Cardiac septum (tissue), 1 donor: ENCODE measurements at places on chromosomes 7 and 10. TPM values are rescaled to one million over a fixed set of nuclear protein-coding genes. Genes with fewer than 3 reads are reported as not detected.

EPHA1 gene
- total RNA-seq = not detected

GRCh38 chr10:70847659-70848360 lies 32.1 kb downstream of the SGPL1 start:
- DNase-seq = no peak

DNA sequence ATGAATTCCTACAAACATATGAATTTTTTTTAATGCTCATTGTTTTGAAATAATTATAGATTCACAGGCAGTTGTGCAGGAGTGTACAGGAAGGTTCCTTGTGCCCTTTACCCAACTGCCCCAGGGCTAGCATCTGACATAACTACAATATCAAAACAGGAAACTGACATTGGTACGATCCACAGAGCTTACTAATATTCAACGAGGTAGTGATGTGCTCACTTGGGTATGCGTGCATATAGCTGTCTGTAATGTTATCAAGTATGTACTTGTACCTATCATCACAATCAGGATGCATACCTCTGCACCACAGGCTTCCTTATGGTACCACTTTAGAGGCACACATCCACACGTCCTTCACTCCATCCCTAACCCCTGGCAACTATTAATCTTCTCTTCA lies 68.3 kb downstream of the BMS1 start:
- no peak for DNase-seq

LRGUK gene
- 0.24 TPM for total RNA-seq

DNA sequence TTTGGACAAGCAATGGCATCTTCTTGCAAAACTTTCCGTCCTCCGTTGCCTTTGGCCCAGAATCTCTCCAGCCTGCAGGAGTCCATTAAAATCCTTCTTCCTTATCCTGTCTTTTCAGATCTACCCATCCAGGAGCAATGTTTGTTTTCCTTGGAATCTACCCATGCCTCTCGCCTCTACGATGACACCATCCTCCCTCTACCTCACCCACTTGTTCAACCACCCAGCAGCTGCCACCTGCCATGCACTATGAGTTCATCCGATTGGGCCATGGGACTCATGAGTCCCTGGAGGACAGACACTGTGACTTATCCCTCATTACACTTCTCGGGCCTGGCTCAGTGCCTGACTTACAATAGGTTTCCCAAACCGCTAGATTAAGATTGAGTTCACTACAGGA lies 26.8 kb upstream of the MGMT start:
- DNase-seq = no peak

- DNase-seq = peak; percentile 96
Measured at GRCh38 chr7:143263266-143264195, at the start of gene GSTK1. TSS of gene GSTK1 (plus strand) at chr7:143263441. CDS start at chr7:143263514, 73 bp downstream.

PRF1 gene
- 1.2 TPM for total RNA-seq

DNA sequence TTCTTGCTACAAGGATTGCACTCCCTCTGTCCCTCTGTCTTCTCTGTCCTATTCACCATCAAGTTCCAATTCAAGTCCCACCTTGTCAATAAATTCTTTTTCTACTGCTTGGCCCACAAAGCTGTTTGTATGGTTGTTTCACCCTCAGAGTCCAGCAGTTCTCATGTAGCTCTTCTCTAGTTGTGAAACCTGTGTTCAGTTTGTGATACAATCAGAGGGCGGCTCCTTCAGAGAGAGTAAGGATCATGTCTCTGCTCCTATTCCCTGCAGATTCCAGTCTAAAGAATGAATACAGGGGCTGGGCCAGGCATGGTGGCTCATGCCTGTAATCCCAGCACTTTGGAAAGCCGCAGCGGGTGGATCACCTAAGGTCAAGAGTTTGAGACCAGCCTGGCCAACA lies 126.6 kb upstream of the BET1 start:
- no peak for DNase-seq

DNA sequence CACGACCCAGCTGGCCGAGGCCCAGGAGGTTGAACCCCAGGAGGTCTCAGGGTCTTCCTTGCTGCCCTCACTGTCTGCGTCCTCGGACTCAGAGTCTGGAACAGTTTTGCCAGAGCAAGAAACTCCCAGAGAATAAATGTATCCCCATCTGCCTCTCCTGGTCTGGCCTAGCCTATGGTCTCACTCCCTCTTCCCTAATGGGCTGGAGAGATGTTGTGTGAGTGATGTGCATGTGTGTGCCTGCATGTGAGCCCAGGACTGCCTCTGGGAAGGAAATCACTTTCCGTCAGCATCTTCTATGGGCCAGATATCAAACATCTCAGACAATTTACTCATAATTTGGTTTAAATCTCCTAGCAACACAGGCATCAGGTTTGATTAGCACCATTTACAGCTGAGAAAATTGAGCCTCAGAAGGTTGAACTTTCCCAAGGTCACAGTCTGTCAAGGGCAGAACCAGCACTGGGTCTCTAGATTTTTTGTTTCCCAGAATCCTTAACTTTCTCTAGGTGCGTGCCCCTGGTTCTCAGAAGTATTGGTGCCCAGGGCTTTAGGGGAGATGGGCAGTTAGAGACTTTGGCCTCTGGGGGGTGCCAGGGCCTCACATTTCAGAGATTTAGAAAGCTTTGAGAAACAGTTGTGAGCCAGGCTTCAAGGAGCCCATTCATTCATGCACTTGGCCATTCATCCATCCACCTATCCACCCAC lies 4.9 kb downstream of the TMEM270 start:
- DNase-seq = no peak

HECW1 gene
- total RNA-seq = not detected

DNA sequence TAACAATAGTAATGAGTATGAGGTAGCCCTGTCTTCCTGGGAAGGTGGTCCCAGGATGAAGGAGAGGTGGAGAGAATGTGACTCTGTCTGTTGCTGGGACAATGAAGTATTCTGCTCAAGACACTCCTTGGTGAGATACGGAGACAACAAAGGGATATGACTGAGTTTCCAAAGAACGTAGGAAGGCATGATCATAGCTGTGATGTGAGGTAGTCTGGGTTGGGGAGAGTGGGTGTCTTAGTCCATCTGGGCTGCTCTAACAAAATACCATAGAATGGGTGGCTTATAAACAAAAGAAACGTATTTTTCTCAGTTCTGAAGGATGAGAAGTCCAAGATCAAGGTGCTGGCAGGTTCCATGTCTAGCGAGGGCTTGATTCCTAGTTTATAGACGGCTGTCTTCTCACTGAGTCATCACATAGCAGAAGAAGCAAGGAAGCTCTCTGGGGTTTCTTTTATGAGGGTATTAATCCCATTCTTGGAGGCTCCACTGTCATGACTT lies 84.9 kb upstream of the RHOBTB1 start:
- DNase-seq = no peak

DNA sequence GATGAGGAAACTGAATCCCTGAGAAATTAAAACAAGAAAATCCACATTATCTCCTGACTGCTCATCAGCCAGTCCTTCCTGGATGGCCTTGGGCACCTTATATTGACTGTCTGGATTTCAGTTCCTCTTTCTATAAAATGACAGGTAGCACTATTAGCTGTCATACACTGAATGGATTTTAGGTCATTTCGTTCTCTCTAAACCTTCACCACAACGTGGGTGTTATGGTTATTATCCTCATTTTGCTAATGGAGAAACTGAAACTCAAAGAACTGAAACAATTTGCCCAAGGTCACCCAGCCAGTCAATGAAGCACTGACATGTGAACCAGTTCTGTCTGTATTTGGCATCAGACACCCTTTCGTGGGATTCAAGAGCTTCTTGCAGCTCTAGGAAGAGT lies 193.8 kb downstream of the CYP26A1 start:
- no peak for DNase-seq

DNA sequence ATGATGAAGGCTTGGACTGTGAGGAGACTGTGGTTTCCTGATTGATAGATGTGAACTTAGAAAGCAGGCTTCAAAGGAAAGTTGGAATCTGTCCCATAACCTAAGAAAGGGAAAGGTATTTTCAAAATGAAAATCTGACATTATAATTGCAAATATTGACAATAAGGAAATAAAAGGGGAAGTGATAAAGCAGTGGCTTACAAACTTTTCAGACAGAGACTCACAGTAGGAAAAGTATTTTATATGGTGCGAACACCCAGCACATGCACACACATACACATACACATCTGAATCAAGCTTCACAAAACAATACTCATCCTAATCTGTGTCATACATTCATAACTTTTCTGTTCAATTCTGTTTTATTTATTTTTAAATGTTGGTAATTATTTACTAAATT lies 4.8 kb downstream of the PON1 start:
- no peak for DNase-seq

DNA sequence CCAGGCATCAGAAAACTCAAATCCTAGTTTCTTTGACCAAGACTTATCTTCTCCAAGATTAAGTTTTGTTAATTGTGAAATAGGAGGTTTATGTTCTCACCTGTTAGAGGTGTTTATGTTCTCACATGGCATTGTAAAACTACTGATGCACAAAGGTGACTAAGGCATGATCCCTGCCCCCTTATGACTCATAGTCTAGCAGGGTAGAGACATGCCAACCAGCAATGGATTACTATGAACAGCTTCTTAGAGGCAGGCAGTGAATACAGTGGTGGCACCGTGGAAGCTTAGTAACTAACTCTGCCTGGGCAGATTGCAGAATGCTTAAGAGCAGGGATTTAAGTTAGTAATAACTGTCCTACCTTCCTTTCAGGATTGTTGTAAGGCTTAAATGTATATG lies 400.9 kb downstream of the SORCS3 start:
- no peak for DNase-seq

DNA sequence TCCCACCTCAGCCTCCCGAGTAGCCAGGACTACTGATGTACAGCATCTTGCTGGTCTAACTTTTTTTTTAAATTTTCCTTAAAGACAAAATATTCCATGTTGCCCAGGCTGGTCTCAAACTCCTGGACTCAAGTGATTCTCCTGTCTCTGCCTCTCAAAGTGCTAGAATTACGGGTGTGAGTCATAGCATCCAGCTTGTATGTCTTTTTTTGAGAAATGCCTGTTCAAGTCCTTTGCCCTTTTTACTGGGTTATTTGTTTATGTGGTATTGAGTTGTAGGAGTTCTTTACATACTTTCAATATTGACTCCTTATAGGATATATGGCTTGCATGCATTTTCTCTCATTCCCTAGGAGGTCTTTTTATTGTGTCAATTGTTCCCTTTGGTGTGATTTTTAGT lies 486.4 kb downstream of the MAGI2 start:
- no peak for DNase-seq

VPS41 gene
- 48.6 TPM for total RNA-seq

DNA sequence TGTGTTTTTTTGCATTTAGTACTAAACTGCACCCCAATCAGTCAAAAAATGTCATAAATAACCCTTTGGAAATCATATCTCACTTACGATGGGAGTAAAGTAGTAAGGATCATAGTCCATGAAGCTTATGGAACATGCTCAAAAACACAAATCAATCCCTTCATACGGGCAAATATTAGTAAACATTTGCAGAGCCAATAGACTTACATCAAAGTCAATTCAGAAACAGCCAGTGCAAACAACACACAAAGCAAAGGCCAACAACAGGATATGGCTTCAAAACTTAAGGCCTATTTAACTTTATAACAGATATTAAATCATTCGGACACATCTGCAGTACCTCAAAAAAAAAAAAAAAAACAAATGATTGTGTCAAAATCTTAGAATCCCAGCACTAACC lies 32.1 kb downstream of the SGCE start:
- DNase-seq = no peak

GRCh38 chr10:77675347-77675746 lies 37.7 kb upstream of the KCNMA1 start:
- no peak for DNase-seq

DNA sequence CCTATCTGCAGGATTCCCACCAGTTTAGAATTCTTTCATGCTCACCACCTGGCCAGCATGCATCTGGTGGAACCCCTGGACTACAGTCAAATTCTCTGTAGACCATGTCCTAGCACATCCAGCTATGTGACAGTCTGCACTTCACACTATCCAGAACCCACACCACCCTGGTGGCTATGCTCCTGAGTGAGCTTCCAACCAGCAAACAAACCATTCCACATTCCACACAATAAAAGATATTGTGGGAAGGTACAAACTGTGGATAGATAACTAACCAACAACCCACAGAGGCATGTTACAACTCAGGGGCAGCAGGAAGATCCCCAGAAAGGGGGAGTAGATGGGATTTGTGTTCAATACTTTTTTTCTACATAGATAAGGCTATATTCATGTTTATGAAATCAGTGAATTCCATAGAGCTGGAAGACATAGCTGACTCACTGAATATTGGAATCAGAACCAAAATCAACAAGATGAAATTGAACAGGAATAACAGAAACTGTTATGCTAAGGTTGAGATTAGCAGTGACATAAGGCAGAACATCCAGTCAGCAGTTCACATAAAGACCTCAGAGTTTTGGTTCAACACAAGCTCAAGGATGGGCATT lies 72.5 kb downstream of the LRRC17 start:
- no peak for DNase-seq

GRCh38 chr10:113617086-113617485 lies 46.8 kb downstream of the NRAP start:
- DNase-seq = peak; percentile 12

DNA sequence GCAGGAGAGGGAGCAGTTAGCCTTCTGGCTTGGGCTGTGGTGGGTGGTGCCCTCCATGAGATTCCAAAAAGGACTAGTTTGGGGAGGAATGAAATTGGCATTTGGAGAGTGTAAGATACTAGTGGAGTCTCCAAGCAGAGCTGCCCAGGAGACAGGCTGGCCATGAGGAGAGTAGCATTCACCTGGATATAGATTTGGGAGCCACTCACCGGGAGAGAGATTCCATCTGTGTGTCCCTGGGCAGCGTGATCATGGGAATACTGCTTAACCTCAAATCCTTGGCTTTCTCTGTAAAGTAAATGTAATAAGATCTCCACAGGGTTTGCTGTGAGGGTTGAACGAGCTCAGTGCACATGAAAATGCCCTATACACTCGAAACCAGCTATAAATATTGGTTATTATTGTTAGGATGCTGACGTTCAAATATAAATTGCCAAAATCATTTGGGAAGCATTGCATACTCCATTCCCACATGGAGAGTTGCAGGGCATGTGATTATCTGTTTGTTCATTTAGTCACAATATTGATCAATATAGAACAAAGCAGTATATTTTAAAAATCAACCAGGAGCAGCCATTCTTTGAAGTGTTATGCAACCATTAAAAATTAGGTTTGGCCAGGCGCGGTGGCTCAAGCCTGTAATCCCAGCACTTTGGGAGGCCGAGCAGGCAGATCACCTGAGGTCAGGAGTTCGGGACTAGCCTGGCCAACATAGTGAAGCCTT lies 143.7 kb downstream of the CUX1 start:
- DNase-seq = no peak

DNA sequence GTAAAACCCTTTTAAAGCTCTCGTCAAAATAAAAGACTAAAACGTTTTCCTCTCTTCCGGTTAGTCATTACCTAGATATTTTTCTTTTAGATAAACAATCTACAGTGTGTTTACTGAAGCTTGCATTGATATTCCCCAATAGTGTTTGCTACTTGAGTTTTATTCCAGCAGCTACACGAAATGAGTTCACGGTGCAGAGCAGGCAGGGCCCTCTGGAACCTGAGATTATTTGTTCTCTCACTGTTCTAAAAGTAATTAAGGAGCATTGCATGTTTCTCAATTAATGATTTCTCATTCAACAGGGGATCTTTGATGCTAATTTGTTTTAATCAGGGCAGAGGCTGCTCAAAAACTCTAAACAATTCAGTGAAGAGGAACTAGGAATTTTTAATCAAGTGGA lies 319.7 kb downstream of the GFRA1 start:
- no peak for DNase-seq

- no peak for DNase-seq
Measured at GRCh38 chr10:85657476-85658113, 709.0 kb downstream of the GRID1 start.

- no peak for DNase-seq
Measured at GRCh38 chr10:19659920-19660655, 156.1 kb upstream of the PLXDC2 start.
